ENCODE measurements at places on chromosomes 4 and X.

DNA sequence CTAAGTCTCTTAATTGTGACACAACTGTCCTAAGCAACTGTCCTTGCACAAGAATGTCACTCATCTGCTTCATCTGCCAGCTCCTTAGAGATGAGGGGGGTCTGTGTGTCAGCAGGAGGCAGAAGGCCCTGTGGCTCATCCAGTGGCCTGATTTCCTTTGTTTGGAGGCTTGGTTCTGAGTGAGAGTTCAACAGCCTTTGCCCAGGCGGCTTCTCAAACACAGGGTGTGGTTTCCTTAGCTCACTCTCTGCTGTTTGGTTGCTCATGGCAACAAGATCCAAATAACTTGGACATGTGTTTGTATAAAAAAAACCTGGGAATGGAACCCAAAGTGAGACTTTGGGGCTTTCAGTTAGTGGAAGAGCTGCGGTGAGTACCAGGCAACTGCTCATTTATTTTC, 46.6 kb downstream of the MAP7D3 start:
- DNase-seq, result peak; percentile 64

- DNase-seq, result no peak
Measured at GRCh38 chr4:71537551-71538065, 198.8 kb downstream of the SLC4A4 start.

GRCh38 chr4:53010318-53010717, 148.2 kb downstream of the RASL11B start:
- DNase-seq, result peak; percentile 68

DNA sequence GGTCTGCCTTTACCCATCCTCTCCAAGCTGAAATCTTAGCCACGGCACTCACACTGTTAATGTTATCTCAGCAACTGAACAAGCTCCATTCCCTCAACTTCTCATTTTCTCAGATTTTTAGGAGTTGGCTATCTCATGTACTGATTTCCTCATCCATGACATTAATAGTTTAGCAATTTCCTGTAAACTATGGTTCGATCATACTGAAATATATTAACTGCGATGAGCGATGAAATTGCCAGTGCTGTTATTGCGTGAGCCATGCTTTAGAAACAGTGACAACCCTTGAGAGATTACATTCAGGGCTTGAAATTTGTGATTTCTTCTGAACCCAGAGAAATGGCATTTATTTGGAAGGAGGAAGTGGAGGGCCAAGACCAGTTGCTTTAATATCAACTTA, 223.7 kb downstream of the GPAT3 start:
- DNase-seq, result no peak

GRCh38 chr4:1722551-1723118, 1.3 kb downstream of the TACC3 start:
- no peak for DNase-seq

GRCh38 chr4:2768921-2769336, 12.8 kb upstream of the TNIP2 start:
- DNase-seq, result no peak

GRCh38 chr4:96228463-96228862, 388.6 kb downstream of the PDHA2 start:
- no peak for DNase-seq

GRCh38 chr4:142034101-142034500, 397.7 kb downstream of the IL15 start:
- no peak for DNase-seq

GRCh38 chr4:97457253-97457652, 686.0 kb downstream of the STPG2 start:
- no peak for DNase-seq
